ENCODE measurements at places on chromosomes 7 and 10.

GRCh38 chr10:91319336-91319735 lies 90.8 kb upstream of the HECTD2 start:
- no peak for DNase-seq

GRCh38 chr10:60450291-60450690 lies 60.6 kb upstream of the ANK3 start:
- DNase-seq: no peak

DNA sequence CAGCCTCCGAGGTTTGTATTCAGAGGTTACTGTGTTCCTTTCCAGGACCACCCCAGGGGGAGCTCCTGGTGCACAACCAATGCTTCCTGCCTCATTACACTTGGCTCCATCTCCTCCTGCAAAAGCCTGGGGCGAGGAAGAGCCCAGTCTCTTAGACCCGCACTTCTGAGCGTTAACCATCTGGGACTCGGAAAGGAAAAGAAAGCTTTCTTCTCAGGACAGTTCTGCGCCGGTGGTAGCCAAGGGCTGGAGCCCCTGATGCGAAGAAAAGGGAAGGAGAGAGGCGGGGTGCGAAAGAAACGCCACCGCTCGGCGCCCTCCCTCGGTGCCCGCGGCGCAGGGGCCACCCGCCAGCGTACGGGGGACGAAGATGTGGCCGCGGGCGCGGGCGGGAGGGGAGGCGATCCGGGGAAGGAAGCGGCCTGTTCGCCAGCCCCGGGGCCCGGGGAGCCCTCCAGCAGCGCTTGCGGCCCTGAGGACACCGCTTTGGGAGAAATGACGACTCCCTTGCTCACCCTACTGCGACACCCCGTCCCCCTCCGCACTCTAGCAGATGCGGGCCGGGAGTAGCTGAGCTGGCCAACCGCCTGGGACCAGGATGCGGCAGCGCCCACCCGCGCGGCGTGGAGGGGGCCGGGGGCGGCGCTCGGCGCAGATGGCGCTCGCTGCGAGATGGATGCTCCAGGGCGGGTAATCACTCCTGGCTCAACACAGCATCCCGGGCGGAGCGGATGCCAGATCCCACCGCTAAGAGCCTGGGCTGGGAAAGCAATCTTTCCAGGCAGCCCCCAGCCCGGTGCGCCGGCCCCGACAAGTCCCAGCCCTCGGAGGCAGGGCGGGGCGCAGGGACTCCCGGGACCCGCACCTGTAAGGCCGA lies 1.3 kb downstream of the NRCAM start:
- DNase-seq: no peak

GRCh38 chr7:147078312-147078711 lies 961.7 kb downstream of the CNTNAP2 start:
- DNase-seq: no peak

DNA sequence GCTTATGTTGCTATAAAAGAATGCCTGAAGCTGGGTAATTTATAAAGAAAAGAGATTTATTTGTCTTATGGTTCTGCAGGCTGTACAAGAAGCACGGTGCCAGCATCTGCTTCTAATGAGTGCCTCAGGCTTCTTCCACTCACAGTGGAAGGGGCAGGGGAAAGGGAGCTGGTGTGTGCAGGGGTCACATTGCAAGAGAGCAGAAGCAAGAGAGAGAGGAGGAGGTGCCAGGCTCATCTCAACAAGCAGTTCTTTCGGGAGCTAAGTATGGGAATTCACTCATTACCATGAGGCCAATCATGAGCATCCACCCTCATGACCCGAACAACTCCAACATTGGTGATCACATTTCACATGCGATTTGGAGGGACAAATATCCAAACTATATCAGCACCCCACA lies 17.2 kb upstream of the SLK start:
- no peak for DNase-seq

DNA sequence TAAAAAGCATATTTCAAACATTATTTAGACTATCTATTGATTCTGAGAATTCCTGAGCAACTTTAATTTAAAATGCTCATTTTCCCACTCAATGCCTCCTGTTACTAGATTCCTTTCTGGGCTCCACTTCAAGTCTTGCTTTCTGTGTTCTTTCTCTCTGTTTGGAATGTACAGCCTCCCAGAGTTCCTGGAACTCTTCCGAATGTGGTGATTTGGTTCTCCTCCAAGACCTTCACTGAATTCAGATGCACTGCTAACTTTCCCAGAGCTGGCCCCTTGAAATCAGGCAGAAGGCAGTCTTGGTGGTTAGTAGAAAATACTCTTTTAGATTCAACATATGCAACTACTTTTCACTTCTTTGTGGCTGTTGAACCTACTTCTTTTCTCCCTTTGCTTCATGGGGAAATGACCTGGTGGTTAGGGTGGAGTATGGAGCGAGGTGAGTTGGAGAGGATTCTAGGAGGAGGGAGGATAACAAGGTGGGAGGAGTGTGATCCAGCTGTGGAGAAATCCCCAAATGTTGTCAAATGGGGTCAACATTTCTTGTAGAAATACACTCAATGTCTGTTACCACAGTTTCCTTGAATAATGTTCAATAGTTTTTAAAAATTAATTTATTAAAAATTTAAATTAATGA lies 27.9 kb upstream of the CCDC7 start:
- DNase-seq: no peak

GRCh38 chr10:5292196-5292735 lies 72.5 kb upstream of the UCN3 start:
- DNase-seq: peak; percentile 68

- no peak for DNase-seq
Observed at GRCh38 chr7:8739837-8740236, 306.4 kb downstream of the NXPH1 start.

DNA sequence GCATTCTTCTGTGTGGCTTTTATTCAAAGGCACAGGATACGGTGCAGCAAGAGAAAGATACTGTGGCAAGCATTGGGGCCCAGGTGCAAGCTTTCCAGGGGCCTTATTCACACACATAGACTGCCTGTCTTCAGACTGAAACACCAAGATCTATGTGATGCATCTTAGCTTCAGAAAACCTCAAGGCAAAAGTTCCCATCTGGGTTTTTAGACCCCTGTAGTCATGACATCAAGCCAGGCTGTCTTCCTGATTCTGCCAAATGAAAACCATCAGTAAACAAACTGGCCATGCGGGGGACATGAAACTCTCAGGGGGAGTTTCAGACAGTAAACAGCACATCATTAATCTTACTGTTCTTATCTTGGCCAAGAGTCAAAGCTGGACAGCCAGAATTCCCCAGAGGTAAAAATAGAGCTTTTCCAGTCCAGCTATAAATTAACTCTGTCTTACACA lies 9.8 kb downstream of the AGBL3 start:
- peak; percentile 59 for DNase-seq

DNA sequence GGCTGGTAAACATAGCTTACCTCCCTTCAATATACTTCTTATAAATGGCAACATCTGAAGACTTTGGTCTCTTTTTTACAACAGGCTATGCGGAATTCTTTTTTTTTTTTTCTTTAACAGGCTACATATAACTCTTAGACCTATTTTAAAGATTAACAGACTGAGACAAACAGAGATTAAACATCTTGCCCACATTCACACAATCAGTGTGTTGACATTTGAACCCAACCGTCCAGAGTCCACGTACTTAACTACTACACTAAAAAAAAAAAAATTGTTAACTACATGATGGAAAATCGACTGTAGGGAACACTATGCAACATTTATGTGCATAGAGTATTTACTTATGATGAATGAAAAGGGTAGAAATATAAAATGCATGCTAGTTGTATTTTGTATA lies 298.5 kb downstream of the ELMO1 start:
- no peak for DNase-seq

DNA sequence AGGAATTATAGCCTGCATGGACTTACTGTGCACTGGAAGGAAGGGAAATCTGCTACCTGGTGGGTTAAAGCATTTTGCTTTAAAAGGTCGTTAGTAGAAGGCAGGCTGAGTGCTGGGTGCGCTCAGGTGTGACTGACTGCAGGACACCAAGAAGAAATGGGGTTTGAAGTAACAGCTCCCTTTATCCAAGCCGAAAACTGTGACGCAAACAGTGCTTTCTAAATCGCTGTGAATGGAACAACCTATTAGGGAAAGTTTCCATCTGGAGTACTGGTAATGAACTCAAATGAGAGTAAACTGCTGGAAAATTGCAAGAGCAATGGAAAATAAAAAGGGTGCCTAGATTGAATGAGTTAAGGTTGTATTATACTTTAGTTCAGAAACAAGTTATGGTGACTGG lies 95.3 kb downstream of the CNNM2 start:
- no peak for DNase-seq

DNA sequence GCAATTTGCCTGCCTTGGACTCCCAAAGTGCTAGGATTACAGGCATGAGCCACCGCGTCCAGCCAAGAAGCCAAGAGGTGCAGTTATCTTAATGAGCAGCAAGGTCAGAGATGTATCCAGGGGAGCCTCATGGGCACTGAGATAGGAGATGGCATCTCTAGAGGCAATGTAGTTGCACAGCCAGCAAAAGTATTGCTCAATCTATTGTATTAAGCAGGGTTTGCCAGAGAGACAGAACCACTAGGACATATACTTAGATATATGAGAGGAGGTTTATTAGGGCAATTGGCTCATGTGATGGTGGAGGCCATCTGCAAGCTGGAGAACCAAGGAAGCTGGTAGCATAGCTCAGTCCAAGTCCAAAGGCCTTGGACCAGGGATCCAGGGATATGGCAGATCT lies 16.3 kb upstream of the VPS26A start:
- DNase-seq: no peak

DNA sequence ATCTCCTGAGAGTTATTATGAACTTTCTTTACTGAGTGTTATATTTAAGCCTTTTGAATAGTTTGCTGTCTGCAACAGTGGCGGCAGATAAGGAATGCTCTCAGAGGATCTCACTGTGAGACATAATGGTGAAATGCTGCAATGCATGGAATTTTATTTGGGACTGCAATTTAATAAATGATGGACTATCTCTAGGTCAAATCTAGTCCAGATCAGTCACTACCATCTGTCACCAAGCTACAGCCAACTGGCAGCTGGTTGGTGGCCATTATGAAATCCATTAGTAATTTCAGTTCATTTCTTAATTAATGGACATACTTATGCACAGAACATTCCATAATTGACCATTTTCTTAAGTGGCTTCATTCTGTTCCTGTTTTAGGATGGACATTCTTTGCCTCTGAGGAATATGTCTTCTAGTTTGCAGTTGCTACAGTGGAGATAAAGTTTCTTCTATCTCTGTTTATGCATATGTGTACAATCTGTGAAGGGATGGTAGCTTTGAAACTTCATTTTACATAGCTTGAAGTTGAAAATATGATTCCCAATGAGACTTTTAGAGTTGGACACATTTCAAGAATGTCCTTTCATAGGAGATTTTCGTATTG lies 586.6 kb downstream of the SUGCT start:
- no peak for DNase-seq
